ENCODE measurements at places on chromosomes 3 and 15.

DNA sequence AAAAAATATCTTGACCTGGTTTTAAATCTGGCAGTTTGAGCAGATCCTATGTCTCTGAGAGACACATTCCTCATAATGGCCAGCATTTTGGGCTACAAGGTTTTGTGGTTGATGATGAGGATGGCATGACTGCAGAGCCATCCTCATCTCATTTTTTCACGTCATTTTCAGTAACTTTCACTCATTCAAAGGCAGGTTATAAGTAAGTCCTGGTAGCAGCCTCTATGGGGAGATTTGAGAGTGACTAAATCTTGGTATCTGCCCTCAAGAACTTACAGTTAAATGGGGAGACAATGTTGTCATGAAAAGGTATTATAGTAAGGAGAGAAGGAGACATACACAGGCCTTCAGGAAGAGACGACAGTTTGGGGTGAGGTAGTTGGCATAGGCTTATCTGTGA is 14.5 kb downstream of the TIGIT start:
- DNase-seq: no peak

- no peak for DNase-seq
Measured at GRCh38 chr15:83643201-83643600, 10.7 kb upstream of the ADAMTSL3 start.

GRCh38 chr3:173403376-173403775 is 5.8 kb downstream of the NLGN1 start:
- no peak for DNase-seq

DNA sequence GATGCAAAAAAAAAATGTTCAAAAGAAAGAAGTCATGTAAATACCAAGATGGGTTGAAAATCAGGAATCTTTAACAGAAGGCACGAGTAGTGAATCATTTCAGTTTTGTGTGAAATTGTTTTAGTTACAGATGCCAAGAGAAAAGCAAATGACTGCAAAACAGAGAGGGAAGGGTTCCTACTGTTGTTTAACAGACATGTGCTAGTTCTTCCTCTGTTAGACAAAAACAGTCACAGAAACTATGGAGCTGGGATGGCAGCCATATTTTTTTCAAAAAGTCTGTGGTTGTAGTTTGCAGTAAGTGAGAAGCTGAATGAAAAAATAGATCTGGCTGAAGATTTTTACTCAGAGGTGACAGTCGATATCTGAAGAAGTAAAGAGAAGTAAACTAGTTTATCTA is 511.9 kb downstream of the ZIC1 start:
- DNase-seq: no peak

GRCh38 chr15:56765251-56765650 is 31.9 kb upstream of the ZNF280D start:
- no peak for DNase-seq

DNA sequence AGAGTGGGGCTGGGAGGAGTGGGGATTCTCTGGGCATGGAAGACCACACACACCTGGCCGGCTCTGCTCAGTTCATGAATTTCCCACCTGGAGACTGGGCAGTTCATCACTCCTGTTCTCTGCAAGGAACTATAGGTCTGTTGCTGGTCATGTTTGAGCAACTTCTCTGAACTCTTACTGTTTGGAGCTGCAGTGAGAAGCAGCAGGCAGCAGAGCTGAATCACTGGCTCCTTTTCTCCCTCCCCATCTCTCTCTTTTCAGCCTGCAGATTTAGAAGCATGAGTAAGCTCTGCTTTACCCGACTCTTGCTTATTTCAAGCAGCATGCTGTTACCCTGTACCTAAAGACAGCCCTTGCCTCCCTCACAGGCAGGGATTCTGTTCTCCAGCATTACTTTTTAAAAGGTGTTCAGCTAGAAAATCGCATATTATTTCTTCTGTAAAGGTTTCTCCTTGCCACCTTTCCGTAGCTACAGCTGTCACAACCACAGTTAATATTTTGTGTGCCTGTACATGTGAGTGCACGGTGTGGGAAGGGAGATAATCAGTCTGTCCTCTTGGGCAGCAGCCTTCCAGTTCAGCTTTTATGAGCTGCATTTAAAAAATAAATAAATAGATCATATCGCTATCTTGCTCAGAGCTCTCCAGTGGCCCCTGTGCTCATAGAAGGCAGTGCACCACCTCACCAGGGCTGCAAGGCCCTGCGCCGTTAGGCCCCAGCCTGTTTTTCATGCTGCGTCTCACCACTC is 131.6 kb downstream of the CHCHD6 start:
- no peak for DNase-seq

GRCh38 chr3:18533039-18533438 is 107.9 kb upstream of the SATB1 start:
- no peak for DNase-seq

GRCh38 chr3:172581757-172582166 is 58.5 kb upstream of the TNFSF10 start:
- DNase-seq: no peak

- DNase-seq: no peak
Measured at GRCh38 chr3:105997800-105998526, 129.2 kb upstream of the CBLB start.

DNA sequence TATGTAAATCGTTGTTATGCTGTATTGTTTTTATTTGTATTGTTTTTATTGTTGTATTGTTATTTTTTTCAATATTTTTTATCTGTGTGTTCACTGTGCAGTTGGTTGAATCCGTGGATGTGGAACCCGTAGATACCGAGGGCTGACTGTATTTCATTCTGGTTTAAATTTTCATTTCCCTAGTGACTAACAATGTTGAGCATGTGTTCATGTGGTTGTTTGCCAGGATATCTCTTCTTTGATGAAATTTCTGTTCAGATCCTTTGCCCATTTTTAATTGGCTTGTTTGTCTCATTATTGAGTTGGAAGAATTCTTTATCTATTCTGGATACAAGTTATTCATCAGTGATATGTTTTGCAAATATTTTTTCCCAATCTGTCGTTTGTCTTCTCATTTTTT is 29.7 kb downstream of the STOML1 start:
- DNase-seq: no peak

DNA sequence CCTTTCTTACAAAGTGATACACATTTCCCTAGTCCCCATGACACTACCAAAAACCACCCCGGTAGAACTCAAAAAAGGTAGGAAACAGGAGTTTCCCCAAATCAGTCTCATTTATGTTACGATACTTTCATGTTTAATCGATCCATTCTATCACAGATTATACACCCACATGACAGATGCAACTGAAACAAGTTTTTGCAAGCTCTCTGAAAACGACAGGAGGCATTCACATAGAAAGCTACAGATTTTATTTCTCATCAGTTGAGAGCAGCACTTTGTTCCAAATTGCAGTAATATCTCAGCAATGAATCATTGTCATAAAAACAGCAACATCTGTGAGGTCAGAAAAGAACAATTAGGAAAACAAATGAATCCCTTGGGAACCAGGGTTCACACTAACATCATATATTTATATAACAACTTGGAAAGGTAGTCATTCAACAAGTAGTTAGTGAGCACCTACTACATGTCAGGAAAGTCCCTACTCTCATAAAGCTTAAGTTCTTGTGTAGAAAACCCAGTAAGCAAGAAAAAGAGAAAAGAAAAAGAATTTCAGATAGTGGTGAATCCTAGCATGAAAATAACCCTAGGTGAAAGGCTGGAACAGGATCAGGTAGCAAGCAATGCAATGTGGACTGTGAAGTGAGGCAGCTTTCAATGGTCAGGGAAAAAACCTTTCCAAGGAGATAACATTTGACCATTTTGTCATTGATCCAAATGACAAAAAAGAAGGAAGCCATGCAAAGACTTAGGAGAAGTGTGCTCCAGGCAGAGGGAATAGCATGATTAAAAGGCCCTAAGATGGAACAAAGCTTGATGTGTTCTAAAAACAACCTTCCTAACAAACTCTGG is 8.3 kb downstream of the PLD1 start:
- no peak for DNase-seq

GRCh38 chr3:177221744-177222143 is 24.5 kb upstream of the TBL1XR1 start:
- DNase-seq: no peak

DNA sequence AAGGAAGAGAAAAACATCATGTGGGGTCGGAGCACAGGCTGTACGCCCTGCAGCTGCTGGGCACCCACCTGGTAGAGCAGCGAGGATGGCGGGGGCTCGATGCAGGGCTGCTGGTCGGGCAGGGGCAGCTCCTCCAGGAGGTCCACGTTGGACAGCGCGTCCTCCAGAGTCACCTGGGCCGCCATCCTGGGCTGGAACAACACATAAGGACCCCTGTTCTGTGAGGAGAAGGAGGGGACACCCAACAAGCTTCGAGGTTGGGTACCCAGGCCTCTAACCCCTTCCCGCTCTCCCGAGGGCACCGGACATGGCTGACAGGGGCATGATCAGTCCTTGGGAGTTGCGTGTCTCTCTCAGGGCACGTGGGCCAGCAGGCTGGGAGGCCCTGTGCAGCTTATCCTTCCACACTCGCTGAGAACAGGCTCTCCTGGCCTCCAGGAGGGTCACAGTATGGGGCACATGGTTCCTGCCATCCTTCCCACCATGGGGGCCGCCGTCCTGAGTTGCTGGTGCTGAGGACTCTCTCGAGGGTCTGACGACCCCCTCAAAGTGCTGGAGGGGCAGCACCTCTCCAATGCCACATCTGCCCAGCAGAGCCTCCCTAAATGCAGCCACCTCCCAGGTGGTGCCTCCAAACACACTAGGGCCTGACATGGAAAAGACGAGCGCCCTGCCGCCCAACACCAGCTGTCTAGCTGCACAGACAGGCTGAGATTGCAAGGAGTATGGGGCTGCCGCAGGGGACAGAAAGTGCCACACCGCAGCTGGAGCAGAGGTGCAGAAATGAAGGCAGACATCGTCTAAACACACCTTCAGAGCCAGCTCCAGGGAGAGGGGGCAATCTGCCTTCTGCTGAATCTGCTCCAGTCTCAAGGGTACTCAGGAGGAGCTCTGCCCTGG is 32.8 kb downstream of the CYFIP1 start:
- no peak for DNase-seq

- DNase-seq: no peak
Measured at GRCh38 chr15:26028086-26028740, 165.1 kb upstream of the ATP10A start.

DNA sequence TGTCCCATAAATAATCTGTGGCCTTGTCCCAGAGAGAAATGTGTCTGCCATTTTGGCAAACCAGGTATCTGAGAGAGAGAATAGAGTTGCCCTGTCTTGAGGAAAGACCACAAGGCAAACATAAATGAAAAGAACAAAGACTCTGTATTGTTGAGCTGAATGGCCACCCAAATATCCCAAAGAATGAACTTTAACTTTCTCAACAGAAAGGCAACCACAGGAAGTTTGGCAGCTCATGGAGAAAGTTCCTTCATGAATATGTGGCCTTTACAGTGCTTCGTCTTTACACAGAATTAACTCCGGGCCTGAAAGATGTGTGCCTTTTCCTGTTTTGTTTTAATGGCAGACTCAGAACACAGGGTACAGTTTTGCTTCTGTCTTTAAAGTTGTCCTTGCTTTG is 41.4 kb upstream of the THBS1 start:
- no peak for DNase-seq

DNA sequence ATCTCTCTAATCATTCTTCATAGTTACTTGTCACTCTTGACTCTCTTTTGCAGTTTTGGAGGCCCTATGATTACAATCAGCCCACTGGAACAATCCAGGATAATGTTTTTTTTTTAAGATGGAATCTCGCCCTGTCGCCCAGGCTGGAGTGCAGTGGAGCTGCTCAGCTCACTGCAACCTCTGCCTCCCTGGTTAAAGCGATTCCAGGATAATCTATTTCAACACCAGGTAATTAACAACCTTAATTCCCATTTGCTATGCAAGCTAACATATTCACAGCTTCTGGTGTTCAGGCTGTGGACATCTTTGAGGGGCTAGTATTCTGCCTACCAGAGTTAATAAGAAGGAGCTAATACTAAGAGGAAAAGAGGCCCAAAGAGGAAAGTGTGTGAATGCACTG is 1.1 kb upstream of the BLOC1S6 start:
- no peak for DNase-seq

DNA sequence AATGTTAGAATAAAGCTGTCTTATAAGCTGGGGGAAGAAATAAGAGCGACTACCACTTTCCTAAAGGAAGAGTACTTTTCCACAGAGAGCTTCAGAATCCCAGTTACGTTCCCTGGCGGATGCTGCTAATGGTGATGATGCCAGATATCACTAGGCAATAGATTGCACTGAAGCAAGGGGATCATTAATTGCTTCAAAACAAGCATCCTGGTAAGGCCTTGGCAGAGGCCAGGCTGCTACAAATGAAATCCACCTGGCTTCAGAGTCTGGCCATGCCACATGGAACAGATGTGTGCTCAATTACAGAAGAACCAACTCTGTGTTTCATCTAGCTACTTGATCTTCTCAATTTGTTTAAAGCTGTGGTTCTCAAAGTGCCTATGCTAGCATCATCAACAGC is 129.2 kb upstream of the IL12A start:
- no peak for DNase-seq

- no peak for DNase-seq
Measured at GRCh38 chr15:66580643-66581042, 14.8 kb upstream of the LCTL start.

DNA sequence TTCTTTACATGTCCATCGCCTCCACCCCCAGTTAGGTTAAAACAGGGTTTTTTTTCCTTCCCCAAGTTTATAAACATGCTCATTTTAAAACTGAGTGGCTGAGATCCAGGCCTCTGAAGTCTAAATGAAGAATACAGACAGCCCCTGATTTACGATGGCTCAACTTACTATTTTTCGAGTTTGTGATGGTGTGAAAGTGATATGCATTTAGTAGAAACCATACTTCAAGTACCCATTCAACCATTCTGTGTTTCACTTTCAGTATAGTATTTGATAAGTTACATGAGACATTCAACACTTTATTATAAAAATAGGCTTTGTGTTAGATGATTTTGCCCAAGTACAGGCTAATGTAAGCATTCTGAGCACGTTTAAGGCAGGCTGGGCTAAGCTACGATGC is 30.5 kb upstream of the GNB5 start:
- no peak for DNase-seq

GRCh38 chr3:132187746-132188145 is 129.5 kb upstream of the ACP3 start:
- no peak for DNase-seq

- no peak for DNase-seq
Measured at GRCh38 chr3:45574067-45574494, 20.5 kb upstream of the LIMD1 start.

- no peak for DNase-seq
Measured at GRCh38 chr3:56997675-56998074, 62.8 kb upstream of the SPATA12 start.

- no peak for DNase-seq
Measured at GRCh38 chr3:88440701-88441100, 290.9 kb downstream of the C3orf38 start.

DNA sequence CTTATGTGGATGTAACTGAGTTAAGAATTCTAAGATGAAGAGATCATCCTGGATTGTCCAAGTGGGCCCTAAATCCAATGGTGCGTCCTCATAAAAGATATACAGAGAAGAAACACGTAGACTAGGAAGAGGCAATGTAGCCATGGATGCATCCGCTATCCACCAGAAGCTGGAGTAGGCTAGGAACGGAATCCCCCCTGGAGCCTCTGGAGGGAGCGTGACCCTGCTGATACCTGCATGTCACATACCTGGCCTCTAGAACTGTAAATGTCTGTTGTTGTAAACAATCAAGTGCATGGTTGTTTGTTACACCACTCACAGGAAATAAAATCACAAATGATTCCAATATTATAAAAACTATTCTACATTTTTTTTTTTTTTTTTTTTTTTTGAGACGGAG is 254.5 kb upstream of the RORA start:
- no peak for DNase-seq

All from stimulated activated CD8-positive, alpha-beta memory T cell treated with anti-CD3 and anti-CD28 coated beads, Interleukin-4, amount 100 ng/mL, for 1 hour (primary cell).